Suppressor macrophage (primary cell): ENCODE measurements at places on chromosomes 4 and X.

DNA sequence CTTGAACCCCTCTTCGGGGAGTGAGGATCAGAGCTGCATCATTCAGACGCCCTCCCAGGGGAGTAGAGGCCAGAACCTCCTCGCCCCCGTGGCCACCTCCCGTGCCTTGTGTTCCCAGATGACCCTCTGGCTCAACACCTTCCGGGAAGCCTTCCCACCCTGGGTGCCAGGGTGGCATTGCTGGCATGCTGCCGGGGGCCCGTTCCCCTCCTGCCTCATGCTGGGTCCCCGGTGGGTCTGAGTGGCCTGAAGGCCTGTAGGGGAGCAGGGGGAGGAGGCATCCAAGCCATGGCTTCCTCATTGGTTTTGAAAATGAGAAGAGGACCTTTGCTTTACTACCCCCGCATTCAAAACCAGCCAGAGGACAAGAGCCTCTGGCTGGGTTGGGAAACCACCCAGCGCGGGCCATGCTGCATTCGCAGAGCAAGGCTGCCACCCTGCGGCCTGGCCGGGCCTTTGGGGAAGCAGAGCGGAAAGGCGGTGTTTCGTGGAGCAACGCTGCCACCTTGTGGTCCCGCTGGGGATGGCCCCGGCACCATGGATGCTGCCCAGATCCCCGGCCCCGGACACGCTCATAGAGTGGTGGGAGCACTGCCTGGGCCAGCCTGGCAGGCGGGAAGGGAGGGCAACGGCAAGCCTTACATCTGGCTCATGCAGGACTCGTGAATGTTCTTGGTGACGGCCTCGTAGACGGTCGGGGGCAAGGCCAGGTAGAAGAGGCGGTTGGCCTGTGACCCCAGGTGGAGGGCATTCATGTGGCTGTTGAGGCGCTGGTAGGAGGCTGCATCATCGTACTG, 11.9 kb downstream of the G6PD start:
- DNase-seq = peak; percentile 93

DNA sequence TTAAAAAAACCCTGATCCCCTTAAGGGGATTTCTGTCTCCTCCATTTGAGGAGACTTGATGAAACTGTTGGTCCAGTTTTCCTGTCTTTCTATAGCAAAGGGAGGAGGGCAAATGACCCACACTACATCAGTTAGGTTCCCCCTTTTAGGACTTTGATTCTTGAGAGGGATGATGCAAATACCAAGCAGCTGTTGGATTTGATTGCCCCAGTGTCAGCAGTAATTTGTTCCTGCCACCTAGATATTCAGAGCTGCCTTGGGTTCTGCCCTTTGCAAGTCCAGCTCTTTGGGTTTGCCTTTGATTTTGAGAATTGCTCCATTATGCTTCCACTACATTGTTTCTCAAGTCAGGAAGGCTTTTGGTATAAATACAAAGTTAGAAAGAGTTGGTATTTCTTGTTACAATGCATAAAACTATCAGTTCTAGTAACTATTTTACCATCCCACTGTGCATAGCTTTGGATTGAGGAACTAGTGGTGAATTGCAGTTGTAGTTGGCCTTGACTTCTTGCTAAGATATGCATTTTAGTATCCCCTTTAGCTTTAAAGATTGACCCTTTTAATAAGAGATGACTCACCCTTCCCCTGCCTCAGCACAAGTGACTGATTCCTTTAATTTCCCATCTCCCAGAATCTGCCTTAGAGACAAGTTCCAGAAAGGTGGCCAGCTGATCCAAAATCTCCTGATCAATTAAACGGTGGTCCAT, 24.3 kb upstream of the ZNF330 start:
- peak; percentile 36 for DNase-seq

DNA sequence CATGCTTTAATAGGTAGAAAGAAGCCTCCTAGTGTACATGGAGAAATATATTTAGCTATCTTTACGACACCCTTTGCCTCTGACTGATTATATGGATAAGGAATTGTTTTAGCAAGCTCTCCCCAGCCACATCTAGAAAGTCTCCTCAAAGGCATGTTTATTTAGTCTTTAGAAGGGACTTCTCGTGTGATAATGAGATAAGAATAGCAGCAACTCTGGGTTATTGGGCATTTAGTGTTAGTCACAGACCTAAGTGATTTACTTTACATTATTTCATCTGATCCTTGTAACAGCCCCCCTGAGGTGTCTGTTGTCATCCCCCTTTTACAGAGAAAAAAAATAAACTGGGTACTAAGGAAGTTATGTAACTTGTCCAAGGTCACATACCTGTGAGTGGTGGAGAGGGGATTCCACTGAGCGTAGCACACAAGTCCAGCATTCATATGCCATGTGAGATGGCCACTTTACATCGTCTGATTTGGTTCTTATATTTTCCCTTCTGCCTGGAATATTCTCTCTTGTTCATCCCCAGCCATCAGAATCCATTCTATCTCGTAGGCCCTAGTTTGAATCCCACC, 77.7 kb downstream of the TSPAN7 start:
- DNase-seq = no peak

DNA sequence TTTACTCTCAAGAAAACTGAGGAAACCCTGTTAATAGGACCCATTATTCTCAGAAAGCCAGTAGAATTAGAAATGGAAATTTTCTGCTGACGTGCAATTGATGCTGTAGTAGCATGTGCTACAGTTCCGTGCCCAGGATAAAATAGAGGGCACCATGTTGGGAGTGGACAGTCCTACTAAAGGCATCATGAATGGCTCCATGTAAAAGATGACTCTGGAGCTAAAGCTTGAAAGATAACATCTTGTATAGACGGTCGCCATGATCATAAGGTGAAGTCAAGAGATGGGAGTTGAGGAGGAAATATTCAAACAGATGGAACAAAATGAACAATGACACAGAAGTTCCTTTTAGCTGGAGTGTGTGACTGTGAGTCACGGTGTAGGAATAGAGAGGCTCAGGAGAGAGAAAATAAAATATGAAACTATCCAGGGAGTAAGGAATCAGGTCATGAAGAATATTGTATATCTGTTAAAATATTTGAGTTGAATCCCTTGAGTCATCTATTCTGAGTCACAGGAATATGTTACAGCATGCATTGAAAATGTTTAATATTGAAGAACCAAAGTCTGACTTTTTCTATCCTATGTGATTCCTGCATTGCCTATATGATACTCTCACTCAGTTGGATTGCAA, 31.8 kb downstream of the ANXA10 start:
- DNase-seq = no peak

- DNase-seq = no peak
These were observed 46.8 kb downstream of the USP46 start for GRCh38 chr4:52612341-52612740.

GRCh38 chr4:38154681-38155588, 194.7 kb downstream of the PTTG2 start:
- no peak for DNase-seq

DNA sequence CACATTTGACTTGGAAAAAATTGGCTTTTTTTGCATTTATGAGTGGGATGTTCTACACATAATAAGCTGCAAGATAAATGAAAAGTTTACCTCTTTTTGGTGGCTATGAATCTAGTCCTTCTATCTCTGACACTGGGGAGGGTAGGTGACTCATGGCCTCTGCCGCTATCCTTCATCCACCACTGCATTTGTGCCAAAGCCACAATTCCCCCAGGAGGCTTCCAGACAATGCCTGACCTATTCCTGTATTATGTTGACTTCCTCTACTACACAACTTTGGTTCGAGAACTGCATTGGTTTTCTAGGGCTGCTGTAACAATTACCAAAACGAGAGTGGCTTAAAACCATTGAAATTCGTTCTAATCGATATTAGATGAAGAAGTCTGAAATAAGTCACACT, 245.6 kb downstream of the TRAM1L1 start:
- DNase-seq = no peak

GRCh38 chr4:150479657-150480056, 102.3 kb upstream of the MAB21L2 start:
- no peak for DNase-seq

DNA sequence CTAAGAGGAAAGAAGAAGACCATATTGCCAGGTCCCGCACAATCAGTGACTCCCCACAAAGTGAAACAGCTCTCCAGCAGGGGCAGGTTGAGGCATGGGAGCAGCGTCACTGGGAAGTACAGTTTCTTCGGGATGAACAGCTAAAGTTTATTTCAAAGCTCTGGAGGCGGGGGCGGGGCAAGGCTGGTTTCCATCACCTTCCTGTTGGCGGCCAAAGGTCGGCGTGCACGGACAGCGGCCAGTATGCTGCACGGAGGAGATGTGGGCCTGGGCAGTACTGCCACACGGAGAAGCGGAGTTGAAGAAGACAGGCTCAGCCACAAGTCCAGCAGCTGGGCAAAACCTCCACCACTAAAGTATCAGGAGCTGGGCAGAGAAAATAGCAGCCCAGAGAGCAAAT, 951 bp upstream of the ZNF518B start:
- DNase-seq = no peak

- peak; percentile 31 for DNase-seq
These were observed at the start of the genes SATL1 and ZNF711 for GRCh38 chrX:85243761-85244449. SATL1 (minus strand) TSS chrX:85243779; CDS start chrX:85108968, 134,811 bp downstream. ZNF711 (plus strand) TSS chrX:85243991; CDS start chrX:85247573, 3,582 bp downstream.

DNA sequence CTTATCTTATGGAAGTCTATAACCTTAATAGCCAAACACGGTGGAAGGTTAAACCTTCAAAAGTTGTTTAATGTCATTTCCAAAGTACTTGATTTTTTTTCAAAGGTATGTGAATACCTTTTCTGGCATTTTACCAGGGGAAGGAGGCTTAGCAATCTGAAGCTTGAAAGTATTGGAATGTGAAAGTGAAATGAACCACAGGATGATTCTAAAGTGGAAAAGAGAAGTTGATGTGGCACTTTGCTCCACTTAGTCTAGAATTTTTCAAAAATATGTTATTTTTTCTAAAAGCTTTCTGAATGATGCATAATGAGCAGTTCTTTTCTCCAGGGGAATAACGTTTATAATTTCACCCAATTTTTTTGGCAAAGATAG, 19.2 kb downstream of the PI4K2B start:
- DNase-seq = no peak

- DNase-seq = peak; percentile 11
These were observed at the start of gene RAI2 for GRCh38 chrX:17860811-17861488. RAI2 (minus strand) TSS chrX:17861298; CDS start chrX:17802010, 59,288 bp downstream.

DNA sequence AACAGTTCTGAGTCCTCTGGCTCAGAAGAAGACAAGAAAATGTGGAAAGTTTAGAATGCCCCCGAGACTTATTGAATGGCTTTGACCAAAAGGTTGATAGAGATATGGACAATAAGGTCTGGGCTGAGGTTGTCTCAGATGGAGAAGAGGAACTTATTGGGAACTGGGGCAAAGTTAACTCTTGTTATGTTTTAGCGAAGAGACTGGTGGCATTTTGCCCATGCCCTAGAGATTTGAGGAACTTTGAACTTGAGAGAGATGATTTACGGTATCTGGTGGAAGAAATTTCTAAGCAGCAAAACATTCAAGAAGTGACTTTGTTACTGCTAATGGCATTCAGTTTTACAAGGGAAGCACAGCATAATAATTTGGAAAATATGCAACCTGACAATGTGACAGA, 1549.3 kb upstream of the ADGRL3 start:
- no peak for DNase-seq

- no peak for DNase-seq
These were observed 1.5 kb upstream of the PAQR3 start for GRCh38 chr4:78940752-78941151.

GRCh38 chr4:3239303-3239702, 9.7 kb upstream of the MSANTD1 start:
- DNase-seq = no peak

GRCh38 chr4:38387819-38388218, 276.2 kb upstream of the KLF3 start:
- DNase-seq = no peak

GRCh38 chr4:7739918-7740865, 199.5 kb downstream of the AFAP1 start:
- DNase-seq = no peak

GRCh38 chr4:4328206-4328605, 38.2 kb downstream of the ZBTB49 start:
- no peak for DNase-seq

- DNase-seq = peak; percentile 83
These were observed 2.3 kb upstream of the SASH3 start for GRCh38 chrX:129777218-129778030.

DNA sequence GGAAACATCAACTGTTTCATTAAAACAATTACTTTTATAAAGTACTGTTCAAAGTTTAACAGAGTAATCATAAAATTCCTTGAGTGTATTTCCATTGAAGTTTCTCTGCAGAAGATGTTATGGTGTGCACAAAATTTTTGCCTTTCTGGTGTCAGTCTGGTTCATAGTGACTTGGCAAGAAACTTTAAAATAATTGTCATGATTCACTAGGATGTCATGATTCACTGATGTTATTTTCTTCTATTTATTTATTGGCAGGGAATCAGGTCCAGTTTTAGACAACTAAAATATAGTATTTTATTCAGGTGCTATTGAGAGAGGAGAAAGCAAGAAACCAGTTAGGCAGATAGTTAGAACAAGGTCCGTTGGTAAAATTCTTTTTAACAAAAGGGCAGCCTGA, 3.8 kb downstream of the UGT2A1 start:
- DNase-seq = no peak

- DNase-seq = no peak
These were observed 59.6 kb downstream of the SEC24D start for GRCh38 chr4:118776157-118776954.

GRCh38 chr4:109979920-109980717, 67.4 kb downstream of the EGF start:
- DNase-seq = no peak

DNA sequence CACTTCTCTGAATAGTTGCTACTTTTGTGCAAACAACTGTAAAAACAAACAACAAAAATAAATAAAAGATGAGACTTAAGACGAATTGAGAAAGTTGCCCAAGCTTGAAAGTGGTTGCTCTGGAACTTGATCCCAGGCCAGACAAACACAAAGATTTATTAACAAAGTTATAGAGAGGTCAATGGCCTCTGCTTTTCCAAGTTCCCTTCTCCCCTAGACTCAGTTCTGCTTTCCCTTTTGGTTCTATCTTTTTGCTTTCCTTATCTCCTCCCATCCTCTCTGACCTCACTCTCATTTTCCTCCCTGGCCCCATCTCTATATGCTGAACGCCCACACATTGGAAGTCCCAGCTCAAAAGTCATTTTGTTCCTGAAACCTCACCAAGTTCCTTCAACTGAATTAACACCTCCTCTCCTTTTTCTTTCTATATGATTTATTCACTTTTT, 82.7 kb downstream of the MXRA5 start:
- DNase-seq = peak; percentile 26

DNA sequence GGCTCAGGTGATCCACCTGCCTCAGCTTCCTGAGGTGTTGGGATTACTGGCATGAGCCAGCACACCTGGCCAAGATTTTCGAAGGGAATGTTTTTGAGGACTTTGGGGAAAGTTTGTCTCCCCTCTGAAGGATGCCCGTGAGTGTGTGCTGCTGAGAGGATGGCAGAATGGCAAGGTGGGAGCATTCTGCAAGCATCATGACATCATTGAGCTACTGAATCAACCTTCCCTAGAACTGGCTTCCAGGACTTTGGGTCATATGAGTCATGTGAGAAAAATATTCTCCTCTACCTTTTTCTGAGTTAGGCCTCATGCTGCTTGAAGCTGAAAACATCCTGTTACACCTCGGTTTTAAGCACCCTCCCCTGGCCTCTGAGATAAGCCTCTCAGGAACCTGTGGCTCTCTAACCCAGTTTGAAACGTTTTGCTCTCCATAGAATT, 31.0 kb downstream of the TMEM131L start:
- no peak for DNase-seq
